ENCODE measurements at places on chromosomes 16 and 17.

- peak; percentile 99 for DNase-seq
Observed at GRCh38 chr16:78535098-78535497, 435.6 kb downstream of the WWOX start.

DNA sequence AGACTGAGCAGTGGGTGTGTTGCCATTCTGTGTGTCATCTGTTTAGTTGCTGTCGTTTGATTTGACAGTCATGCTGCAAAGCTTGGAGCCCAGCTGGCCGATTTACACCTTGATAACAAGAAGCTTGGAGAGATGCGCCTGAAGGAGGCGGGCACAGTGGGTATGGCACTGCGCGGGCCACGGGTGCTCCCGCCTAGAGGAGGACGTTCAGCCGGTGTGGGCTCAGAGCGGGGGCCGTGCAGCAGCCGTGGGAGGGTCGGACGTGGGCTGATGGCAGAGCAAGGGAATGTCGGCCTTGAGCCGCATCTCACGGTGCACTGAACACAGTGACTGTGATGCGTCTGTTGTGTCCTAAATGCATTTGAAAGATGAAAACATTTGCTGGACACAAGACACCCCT is 3.7 kb downstream of the FN3KRP start:
- DNase-seq = no peak

DNA sequence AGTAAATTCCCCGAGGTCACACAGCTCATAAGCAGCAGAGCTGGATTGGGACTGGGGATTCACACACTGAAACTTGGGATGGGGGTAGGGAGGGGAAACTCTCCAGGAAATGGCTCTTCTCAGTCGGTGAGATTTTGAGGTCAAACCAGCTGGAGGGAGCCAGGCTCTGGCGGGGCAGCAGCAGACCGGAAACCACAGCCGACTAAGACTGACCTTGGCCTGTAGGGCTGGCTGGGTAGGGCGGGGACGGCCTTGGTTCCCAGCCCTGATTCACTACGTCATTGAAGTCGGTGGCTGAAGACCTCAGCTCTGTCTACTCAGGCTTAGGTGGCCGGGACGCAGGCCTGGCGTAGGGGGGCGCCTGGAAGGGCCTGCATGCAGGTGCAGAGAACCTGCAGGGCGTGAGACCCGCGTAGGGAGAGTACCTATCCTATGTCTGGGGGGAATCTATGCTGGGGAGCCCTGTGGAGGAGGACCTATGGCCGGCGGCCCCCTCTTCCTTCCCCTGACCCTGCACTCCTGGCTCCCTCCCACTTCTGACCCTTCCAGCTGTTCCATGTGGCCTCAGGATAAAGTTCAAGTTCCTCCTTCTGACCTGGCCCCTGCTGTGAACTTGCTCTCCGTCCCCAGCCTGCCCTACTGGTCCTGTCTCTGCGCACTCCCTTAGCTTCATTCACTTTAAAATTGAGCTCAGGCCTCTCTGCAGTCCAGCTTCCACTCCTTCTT is 11.9 kb upstream of the SLC4A1 start:
- no peak for DNase-seq

DNA sequence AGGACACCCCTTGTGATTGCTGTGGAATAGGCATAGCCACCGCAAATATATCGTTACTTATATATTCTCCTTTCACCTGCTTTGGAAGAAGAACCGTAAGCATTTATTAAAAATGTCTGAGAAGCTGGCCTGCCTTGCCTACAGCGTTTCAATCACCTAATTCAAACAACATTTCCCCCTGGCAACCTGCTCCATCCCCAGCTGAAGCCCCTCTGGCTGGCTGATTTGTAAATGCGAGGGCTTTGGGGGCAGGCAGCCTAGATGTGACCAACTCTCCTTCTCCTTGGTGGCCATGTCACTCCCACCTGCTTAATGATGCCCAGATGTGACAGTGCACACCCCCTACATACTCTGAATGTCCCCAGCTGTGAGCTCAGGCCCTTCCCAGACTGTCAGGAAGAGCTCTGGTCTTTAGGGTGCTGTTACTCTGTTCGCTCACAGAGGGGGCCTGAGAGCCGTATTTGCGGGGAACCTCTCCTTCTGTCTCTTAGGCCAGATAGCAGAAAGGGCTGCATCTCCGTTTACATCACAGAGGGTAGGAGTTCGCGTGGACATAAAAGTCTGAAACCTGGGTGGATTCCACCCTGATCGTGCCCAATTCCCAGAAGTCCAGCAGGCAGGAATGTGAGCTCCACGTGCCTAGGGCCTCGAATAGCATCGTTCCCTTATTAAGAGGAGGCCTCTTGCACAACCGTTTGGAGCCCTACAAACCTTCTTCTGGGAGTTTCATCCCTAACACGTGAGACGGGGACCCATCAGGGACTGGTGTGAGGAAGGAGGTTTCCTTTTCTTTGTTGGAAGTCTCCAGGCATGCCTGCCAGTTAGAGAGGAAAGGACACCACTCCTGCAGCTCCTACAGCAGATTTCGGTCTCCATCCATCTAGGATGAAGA is 2.4 kb upstream of the SDK2 start:
- DNase-seq = peak; percentile 46

GRCh38 chr17:27597783-27598320 is 33.1 kb upstream of the LGALS9 start:
- no peak for DNase-seq

DNA sequence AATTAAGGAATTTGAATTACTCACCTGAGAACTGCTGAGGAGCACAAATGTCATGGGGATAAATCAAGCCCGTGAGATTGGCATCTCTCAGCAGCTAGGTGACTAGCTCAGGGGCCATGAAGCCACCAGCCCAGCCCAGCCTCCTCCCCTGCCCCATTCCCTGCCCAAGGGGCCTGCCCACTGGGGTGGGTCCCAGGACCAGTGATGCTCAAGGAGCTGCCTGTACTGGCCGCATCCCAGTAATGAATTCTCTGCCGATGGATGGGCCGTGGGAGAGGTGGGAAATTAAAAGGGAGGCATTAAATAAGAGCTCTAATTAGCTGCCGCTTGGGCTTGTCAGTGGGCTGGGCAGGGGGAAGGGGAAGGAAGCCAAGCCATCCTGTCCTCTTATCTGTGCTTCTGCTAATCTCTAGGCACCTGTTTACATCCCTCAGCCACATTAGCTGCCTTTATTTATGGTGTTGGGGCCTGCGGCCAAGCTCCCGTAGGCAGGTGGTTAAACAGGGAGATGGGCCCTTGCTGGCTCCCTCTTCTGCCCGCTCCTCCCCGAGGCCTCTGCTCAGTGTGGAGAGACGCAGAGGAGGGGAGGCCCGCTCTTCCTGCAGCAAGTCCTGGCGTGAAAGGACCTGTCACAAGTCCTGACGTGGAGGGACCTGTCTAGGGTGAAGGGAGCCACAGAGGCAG is 48.8 kb downstream of the PIPOX start:
- peak; percentile 61 for DNase-seq

DNA sequence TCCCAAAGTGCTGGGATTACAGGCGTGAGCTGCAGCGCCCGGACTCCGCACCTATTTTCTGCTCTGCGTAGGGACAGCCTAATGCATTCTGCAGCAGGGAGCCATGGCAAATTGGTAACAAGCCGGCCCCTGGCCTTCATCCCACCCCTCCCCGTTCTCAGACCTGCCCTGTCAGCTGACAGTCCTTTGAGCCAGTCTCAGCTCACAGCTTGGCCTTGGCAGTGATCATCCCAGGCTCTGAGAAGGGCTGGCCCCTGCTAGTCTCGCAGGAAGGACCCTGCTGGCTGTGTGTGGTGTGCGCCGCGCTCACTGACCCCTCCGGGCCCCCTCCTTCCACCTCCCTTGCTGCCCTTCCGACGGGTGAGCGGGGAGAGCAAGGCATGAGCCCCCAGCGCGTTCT is 10.3 kb upstream of the NPTX1 start:
- DNase-seq = peak; percentile 67

DNA sequence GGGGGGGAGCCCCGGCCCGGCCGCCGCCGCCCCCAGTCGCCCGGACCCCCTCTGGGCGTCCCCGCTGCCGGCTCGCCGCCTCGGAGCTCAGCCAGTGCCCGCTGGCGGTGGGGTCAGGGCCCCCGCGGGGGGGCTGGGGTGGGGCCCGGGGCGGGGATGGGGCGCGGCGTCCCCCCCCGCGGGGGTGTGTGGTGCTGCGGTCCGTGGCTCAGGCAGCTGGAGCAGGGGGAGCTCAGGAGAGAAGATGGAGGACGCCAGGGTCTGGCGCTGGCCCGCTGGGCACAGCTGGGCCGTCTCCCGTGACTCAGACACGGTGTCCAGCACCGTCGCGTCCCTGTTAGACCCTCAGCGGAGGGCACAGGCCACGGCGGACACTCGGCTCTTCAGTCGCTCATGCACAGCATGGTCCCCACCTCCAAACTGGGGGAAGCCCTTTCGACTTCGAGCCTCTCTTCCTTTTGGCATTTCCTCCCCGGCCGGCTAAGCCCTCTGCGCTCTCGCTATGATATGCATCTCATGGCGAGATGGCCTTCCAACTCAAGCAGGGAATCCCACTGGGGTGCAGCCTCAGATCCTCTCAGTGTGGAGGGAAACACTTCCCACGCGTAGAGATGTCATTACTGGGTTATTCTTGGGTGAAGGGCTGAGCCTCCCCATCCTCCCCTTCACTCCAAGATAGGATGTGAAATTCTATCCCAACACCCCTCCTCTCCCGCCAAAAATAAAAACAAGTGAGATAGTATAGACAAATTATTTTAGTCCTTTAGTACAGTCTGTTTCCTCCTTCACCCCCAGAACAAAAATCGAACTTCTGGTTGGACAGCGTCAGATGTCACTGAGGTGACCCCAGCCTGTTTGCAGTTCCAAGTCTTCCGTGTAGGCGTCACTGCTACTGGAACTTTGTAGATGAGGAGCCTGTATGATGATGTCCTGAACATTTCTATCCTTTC is 522 bp upstream of the VEZF1 start:
- DNase-seq = peak; percentile 76

DNA sequence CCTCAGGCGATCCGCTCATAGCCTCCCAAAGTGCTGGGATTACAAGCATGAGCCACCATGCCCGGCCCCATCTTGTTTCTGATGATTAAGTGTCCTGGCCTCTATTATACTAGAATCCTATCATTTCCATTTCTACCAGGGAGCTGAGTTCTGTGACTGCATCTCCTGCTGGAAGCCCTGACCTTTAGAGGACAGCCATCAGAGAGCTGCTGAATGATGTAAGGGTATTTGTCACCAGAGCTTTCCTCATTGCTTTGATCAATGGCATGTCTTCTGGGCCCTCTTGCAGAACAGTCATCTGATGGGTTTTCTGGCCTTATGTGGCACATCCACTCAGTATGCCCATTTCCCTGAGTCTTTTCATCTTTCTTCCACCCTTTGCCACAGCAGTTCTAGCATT is 39.9 kb downstream of the PSMD12 start:
- DNase-seq = no peak

DNA sequence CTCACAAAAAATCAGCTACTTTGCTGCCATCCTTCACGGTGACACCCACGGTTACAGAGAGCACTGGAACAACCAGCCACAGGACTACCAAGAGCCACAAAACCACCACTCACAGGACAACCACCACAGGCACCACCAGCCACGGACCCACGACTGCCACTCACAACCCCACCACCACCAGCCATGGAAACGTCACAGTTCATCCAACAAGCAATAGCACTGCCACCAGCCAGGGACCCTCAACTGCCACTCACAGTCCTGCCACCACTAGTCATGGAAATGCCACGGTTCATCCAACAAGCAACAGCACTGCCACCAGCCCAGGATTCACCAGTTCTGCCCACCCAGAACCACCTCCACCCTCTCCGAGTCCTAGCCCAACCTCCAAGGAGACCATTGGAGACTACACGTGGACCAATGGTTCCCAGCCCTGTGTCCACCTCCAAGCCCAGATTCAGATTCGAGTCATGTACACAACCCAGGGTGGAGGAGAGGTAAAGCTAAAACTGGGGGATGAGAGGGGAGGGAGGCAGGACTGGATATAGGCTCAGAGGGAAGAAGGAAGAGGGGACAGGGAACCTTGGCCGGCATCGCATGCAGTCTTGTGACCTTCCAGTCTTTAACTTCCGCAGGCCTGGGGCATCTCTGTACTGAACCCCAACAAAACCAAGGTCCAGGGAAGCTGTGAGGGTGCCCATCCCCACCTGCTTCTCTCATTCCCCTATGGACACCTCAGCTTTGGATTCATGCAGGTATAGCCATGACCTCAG is 581 bp downstream of the CD68 start:
- no peak for DNase-seq

GRCh38 chr16:1082266-1082951 is 9.9 kb downstream of the SSTR5 start:
- DNase-seq = no peak

- DNase-seq = no peak
Observed at GRCh38 chr16:1707193-1707790, 1.3 kb downstream of the MAPK8IP3 start.

- DNase-seq = no peak
Observed at GRCh38 chr16:82504836-82505235, 121.9 kb upstream of the CDH13 start.

Data from SK-N-DZ (cell line).